ENCODE measurements at places on chromosomes 6 and 20.

GRCh38 chr6:52598123-52598823 is 21.4 kb upstream of the TRAM2 start:
- DNase-seq: peak; percentile 63

GRCh38 chr6:16316741-16317251 is 78.4 kb downstream of the GMPR start:
- no peak for DNase-seq

GRCh38 chr6:37142050-37142614 is 27.8 kb upstream of the PIM1 start:
- no peak for DNase-seq

DNA sequence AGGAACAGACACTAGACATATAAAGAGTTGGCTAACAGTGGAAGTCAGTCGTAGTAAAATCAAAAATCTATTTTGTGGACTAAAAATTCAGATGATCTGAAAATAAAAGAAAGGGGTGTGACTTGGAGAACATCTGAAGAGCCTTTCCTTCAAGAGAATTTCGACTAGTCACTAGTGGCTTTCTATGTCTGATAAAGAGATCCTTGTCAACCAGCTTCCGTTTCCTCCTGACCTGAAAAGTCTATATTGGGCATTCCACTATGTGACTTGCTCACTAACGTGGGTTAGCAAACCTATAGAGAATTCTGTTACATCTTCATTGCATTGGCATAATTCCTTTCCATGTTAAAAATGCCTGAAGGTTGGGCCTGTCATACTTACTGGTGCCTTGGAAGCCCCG is 25.9 kb downstream of the TRAF3IP2 start:
- DNase-seq: no peak

DNA sequence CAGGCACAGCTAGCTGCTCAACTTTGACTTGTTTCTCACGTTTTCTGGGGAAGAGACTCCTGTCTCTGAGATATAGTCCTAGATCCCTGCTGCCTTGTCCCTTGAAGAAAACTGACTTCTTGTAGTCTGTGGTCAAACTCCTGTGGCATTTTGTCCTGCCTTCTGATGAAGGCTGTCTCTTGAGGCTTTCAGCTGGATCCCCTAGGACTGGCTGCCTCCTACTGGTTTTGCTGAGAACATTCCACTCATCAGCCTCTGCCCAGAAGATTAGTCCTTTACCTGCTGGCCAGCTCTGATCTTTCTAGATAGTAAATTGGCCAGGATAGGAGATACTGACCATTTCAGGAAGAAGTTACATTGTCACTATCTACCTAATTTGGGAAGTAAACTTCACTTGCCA is 71.9 kb upstream of the CNR1 start:
- DNase-seq: no peak

DNA sequence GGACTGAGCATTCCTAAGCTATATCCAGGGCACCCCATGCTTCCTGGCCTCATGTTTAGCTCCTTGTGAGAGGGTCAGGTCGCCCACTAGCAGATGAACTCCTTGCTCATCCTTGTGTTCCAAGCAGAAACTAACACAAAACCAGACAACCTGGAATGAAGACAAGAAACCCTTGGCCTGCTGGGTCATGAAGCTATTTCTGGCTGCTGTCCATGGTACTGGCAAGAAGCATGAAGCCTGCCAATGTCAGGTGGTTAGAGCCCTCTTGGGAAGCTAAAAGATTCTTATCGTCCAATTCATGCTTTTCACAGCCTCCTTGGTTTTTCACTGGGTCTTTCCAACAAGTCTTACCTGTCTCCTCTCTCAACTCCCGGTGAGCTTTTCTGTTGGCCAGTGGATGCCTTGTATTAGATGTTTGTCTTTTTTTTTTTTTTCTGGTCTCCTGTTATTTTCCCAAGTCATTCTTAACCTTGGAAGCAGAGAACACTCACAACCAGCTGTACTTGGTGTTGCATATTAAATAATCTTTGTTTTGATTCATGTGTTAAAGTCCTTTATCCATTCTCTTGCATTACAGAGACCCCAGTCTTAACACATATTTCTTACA is 180.3 kb downstream of the ANKRD60 start:
- DNase-seq: peak; percentile 37

DNA sequence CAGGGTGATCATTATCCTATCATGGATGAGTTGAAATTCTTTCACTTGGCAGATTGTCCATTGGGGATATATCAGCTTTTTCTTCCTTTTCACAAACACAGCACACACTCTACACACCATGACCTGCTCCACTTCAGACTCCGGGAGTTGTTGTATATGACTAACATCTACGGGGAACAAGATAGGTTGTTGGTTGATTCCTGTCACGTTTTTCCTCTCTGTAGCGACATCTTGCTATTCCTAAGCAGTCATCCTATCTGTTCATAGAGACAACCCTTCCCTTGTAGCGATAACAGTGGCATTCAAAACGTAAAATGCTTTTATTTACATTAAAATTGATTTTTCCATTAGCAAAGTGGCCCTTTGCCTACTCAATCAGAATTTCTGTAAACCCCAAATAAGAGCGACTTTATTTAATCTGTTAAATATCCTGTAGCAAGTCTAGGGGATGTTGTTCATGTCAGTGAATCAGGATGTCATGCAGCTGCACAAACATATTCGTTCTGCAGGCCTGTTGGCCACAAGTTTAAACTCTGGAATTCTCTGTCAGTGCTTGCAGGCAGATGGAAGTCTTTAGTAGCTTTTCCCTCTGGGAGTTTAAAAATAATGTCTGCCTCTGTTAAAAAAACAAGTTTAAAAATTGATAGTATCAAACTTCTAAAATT is 23.1 kb downstream of the PHACTR2 start:
- peak; percentile 61 for DNase-seq

DNA sequence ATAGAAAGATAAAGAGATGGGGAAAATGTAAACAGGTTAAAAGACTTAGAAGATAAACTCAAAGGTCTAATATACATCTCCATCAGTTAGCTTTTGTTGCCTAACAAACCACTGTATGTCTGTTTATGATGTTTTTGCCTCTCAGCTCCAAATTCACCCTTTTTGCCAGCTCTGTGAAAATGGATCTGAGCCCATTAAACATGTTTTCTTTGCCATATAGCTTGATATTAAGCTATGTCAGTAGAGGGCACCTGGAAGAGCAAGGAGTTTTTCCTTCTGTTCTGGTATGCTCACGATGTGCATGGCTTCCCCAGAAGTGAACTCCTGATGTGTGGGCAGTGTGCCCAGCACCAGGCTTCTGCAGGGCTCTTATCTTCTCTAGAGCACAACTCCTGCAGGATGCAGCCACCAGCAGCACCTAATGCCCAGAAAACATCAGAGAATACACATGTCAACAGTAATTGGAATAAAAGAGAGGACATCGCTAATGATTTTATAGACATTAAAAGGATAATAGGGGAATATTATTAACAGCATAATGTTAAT is 14.6 kb upstream of the SNX9 start:
- no peak for DNase-seq

DNA sequence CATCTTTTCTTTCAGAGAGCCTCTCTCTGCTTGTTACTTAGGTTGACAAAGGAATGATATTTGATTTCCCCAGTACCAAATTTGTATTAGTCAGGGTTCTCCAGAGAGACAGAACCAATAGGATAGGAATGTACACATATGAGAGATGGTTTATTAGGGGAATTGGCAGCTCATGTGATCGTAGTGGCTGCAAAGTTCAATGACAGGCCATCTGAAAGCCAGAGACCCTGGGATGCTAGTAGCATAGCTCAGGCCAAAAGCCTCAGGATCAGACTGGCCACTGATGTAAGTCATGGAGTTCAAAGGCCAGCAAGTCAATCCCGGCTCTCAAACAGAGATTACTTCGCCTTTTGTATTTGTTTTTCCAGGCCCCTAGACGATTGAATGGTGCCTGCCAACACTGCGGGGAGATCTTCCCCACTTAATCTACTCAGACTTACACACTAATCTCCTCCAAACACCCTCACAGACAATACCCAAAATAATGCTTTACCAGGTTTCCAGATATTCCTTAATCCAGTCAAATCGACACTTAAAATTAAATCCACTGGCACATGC is 215.5 kb downstream of the ALDH8A1 start:
- DNase-seq: no peak

GRCh38 chr20:17614812-17615644 is 45.2 kb downstream of the DSTN start:
- no peak for DNase-seq

- no peak for DNase-seq
Observed at GRCh38 chr6:144873623-144874378, 588.7 kb downstream of the UTRN start.

- no peak for DNase-seq
Observed at GRCh38 chr6:110814102-110815014, 911 bp downstream of the CDK19 start.

- DNase-seq: no peak
Observed at GRCh38 chr20:38671186-38671585, 53.1 kb upstream of the SLC32A1 start.

- DNase-seq: no peak
Observed at GRCh38 chr20:9103955-9104354, 35.1 kb downstream of the PLCB4 start.

GRCh38 chr20:60297649-60298048 is 339.4 kb downstream of the CDH26 start:
- DNase-seq: no peak

- DNase-seq: no peak
Observed at GRCh38 chr6:141248021-141248799, 884.5 kb upstream of the GJE1 start.

DNA sequence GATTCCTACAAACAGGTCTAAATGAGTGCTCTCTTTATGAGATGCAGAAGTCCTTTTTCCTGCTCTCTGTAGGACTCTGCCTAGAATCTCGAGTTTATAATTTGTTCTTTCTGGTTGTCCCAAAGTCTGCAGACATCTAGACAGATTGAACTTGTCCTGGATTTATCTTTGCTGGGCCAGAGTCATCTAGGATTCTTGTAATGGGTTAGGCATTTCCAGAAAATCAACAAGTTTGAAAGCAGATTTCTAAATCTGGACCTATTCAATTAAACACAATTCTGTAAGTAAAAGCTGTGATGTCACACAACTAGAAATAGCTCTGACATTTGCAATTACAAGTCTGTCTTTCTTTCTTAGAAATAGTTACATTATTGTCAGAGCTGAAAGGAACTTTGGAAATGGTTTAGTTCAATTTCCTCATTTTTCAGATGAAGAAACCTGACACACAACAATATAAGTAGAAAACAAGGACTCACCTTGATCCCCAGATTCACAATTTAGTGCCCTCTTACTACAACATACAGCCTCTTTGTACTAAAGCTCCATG is 4.2 kb upstream of the RSPO3 start:
- no peak for DNase-seq

DNA sequence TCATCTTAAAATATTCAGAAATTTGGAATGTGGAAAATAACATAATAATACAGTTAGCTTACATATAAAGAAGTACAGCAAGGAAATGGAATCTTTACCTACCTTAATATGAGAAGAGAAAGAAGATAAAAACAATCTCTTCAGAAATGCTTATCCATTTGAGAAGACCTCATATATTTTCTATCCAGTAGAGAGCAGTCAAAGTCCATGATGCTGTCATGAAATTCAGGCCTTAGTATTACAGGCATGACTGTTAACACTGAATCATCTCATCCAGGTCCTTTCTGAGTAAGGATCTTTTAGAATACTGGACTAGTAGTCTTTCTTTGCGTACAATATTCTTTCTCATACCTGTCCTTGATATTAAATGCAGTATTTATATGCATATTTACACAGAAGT is 713.4 kb downstream of the CD109 start:
- peak; percentile 62 for DNase-seq

- peak; percentile 10 for DNase-seq
Observed at GRCh38 chr20:38536310-38536709, 44.7 kb upstream of the ADIG start.

DNA sequence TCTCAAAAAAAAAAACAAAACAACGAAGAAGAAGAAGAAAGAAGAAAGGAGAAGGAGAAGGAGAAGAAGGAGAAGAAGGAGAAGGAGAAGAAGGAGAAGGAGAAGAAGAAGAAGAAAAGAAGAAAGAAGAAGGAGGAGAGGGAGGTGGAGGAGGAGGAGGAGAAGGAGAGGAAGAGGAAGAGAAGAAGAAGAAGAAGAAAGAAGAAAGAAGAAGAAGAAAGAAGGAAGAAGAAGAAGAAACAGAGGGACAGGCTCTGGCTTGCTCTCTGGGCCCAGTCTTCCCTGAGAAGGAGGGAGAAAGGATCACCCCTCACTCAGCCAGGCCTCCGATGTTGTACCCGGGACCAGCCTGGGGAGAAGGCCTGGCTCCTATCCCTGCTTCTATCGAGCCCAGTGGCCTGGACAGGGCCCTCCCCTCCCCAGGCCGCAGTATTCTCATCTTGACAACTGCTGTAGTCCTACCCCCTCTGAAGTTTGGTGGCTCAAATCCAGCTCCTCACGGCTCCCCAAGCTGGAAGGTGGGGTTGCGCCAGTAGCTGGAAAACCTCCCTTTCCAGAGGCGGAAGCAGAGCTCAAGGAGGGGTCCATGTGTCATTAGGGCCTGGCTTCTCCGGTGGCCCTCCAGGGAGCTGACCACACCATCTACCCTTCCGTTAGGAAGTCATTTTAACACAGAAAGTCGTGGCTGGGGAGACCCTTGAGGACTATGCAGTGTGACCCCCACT is 18.9 kb downstream of the C6orf132 start:
- DNase-seq: no peak

DNA sequence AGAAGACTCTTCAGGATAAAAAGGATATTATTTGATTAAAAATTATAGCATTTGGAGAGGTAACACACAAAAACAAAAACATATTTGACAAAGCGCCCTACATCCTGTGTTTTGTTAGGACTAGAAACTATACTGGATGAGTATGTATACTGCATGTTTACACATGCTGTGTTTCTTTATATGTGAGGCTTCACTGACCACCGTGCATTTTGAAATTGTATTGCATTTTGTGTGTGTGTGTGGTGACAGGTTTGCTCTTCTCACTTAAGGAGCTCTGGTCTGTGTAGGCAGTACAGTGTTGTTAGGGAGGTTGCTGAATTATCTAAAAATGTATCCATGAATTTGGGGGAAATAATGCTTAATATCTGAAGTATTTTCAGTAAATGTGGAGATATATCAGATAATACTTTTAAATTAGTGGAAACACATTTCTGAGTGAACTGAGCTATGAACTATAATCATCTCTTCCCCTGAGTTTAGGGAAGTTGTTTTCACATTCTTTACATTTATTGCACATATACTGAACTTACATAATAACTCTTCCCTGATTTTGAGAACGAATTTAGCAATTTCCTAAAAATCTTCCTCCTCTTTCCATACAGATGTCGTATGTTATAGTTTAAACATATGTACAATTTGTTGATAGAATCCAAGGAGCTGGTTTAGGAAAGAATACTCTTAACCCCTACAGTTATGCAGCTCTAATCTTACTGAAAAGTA is 43.3 kb downstream of the TMEM170B start:
- DNase-seq: no peak

GRCh38 chr6:63999613-64000012 is 364.0 kb downstream of the PHF3 start:
- no peak for DNase-seq

DNA sequence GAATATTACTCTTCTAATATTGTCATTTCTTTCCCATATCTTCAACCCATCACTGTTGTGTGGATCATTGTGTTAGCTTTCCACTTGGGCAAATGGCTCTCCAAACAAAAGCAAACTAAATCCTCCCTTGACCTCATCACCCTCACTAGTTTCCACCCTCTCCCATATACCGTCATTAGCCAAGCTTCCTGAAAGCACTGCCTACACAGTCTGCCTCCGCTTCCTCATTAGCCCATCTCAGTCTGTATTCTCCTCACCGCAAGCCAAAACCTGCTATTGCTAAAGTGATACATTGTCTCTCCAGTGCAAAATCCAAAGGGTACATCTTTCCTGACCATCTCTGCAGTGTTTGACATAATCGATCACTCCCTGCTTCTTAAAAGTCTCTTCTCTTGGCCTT is 212.6 kb downstream of the CLIC5 start:
- no peak for DNase-seq

- peak; percentile 97 for DNase-seq
Observed at GRCh38 chr20:52402514-52402913, 210.9 kb upstream of the ZFP64 start.

Measured in fibroblast of skin of left quadriceps (primary cell).